ENCODE measurements at places on chromosomes 2 and 18.

DNA sequence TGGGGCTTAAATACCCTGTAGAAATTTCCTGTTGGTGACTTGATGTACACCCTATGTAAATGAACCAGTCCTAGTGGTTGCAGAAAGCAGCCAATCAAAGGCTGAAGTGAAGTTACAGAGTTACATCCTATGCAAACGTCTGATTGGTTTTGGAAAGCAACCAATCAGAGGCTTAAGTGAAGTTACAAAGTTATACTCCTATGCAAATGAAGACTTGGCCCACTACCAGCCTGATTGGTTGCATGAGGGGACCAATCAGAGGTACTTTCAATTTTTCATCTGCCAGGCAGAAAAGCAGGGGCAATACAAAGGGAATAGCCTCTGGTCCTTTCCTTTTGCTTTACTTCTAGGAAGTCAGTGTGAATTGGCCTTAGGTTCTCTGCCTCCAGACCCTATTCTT, 13.6 kb upstream of the ZNF397 start:
- no peak for DNase-seq

- no peak for DNase-seq
Observed at GRCh38 chr2:30372826-30373225, 74.2 kb upstream of the LCLAT1 start.

DNA sequence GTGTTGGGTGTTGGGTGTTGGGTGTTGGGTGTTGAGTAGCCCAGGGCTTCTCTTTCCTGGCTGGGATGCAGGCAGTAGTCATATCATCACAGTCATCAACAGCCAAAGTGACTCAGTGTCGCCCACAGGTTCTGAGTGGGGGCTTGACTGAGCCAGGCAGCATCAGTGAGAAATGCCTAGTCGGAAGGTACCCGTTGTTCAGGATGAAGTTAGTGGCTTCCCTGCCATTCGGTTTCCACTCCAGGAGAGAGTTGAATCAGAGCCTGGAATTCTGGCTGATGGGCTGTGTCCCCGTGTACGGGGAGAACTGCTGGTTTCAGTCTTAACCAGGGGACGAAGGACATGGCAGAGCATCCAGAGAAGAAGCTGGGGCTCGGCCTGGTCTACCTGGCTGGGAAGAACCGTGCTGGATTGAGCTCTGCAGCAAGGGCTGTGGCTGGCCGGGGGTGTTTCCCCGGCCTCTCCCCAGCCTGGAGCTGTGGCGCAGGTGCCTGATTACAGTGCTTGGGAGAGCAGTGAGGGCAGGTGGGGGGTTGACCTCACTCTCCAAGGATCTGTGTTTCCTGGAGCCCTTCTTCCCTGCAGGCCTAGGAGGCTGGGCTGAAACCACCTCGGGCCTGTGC, 49.4 kb downstream of the AGAP1 start:
- no peak for DNase-seq

- no peak for DNase-seq
Observed at GRCh38 chr2:226995625-226996041, 159.8 kb downstream of the RHBDD1 start.

- DNase-seq, result no peak
Observed at GRCh38 chr18:6406075-6406909, 8.4 kb downstream of the L3MBTL4 start.

DNA sequence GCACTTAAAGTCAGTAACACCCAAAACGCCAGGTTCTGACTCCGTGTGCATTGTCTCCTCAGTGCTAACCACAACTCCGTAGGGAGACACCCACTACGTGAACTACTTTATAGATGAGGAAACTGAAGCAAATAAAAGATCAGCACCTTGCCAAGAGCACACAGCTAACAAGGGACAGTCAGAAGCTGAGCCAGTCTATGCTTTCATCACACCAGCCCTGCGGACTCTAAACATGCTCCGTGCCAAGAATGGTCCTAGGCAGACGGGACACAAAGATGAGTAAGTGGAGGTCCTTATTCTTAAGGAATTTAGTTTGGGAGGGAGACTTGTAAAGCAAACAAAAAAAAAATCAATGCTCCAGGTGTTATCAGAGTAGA, 9.6 kb downstream of the MBOAT2 start:
- DNase-seq, result no peak

DNA sequence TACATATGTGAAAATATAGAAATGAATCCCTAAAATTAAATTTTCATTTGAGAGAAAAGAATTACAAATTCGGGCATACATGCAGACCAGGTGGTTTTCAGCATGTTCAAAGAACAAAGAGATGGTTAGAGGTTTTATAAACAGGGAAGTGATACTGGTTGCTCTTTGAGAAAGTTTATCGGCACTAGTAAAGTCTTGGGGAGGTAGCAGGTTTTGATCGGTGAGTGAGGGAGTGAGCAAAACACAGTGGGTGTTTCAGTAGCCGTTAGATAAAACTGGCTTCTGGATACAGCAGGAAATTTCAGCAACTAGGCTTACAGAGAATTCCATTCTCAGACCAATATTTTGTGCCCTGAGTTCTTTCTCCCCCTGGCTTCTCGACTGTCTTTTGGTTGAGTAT, 51.1 kb downstream of the DSC3 start:
- no peak for DNase-seq

DNA sequence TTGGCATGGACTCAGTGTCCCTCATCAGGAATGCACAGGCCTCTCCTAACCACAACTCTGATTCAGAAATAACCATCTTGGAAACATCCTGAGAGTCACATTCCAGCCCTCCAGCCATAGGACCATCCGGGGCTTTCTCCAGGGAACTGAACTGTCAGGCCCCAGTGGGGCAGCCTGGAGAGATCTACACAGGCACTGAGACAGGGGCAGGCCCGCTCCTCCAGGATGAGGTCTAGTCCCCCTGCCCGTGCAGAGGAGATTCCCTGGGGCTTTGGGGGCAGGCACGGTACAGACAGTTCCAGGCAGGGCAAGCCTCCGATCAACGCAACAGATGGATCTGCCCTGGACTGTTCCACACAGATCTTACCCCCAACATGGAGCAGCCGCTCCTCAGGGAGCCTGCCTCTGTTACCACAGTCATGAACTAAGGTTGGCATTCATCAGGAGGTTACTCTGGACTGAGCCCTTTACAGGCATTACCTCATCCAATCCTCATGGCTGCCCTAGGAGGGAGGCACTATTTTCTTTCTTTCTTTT, 12.0 kb downstream of the KCNK3 start:
- no peak for DNase-seq

All from stimulated activated CD8-positive, alpha-beta memory T cell treated with anti-CD3 and anti-CD28 coated beads, Interleukin-4, amount 100 ng/mL, for 1 hour (primary cell).